ENCODE measurements at places on chromosomes 5 and 9.

DNA sequence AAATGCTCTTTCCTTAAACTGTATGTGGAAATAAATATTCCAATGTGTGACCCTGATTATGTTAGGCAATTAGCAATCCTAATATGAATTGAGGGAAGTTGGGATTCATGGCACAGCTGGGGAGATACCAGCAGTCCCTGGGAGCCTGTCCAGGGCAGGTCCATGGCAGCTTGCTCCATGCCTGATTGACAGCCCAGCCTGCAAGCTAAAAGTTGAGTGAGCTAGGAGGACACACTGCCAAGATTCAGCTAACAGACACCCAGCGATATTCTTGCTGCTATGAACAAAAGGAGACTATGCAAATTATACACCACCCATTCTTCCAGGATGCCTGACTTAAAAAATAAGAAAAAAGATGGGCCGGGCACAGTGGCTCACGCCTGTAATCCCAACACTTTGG, 6.2 kb downstream of the TGFBI start:
- no peak for DNase-seq

- no peak for DNase-seq
Measured at GRCh38 chr5:112886975-112887374, 25.9 kb downstream of the SRP19 start.

- DNase-seq, result no peak
Measured at GRCh38 chr9:113542006-113542405, 78.5 kb downstream of the RGS3 start.

DNA sequence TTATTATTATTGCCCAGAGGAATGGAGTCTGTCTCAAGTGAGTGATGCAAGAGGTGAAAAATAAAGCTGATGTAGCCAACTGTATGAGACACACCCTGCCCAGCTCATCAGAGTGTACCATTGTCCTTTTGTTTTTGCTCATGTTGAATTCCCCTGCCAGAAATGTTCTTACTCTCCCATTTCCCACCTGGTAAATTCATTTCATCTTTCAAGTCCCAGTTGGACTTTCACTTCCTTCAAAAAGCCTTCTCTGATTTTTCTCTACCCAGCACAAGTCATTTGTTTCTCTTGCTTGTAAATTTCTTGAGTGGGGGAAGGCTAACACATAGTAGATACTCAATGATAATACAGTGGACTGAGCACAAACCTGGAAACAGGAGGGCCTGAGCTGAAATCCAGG, 394.5 kb upstream of the ZNF462 start:
- no peak for DNase-seq

GRCh38 chr9:95627802-95628201, 111.0 kb upstream of the PTCH1 start:
- DNase-seq, result no peak

Measured in right renal cortex interstitium (tissue), 3 donors.